Stimulated activated CD4-positive, alpha-beta T cell treated with anti-CD3 and anti-CD28 coated beads, TNF-alpha, amount 100 ng/mL, for 1 hour (primary cell): ENCODE measurements at places on chromosomes 7 and 10.

- DNase-seq = no peak
Measured at GRCh38 chr7:91787931-91788330, 92.6 kb downstream of the MTERF1 start.

DNA sequence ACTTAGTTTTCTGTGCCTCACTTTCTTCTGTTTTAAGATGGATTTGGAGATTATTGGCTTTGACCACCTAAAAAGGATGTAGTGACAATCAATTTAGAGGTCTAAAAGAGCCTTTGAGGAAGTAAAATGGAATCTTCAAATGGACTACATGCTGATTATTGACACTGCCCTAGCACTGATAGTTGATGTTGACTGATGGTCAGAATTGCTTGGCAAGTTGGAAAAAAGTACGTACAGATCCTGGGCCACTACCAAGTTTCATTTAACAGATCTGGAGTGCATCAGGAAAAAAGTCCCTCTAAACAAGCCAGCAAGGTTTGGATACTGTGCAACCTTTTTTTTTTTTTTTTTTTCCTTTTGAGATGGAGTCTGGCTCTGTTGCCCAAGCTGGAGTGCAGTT, 81.1 kb downstream of the TCF7L2 start:
- no peak for DNase-seq

DNA sequence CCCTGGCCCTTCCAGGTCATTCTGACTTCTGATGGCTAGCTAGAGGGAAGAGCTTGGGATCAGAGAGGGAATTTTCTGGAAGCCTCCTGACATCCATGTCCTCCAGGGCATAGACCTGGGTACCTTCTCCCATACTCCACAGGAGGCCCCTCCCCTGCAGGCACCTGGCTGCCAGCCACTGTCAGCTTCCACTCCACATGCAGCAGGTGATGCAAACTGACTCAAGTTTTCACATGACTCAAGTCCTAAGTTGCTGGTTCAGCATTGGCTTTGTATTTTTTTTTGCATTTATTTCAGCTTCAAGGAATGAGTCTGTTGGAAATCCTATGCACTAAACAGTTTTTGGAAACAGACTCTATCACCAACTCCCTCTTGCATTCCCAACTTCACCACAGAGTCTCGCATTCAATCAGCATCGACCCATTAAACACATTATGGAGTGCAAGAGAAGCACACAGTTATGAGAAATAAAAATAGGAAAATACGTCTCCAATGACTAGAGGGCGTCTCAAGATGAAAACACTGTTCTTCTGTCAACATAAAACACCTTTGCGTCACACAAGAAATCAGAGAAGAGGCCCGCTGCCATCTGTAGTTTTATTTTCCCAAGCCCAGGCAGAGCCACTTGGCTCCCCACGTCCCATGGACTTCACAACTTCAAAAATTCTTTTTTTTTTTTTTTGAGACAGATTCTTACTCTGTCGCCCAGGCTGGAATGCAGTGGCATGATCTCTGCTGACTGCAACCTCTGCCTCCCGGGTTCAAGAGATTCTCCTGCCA, 362.6 kb upstream of the MGMT start:
- DNase-seq = no peak

GRCh38 chr10:2263561-2263960, 526.2 kb upstream of the ADARB2 start:
- DNase-seq = no peak

DNA sequence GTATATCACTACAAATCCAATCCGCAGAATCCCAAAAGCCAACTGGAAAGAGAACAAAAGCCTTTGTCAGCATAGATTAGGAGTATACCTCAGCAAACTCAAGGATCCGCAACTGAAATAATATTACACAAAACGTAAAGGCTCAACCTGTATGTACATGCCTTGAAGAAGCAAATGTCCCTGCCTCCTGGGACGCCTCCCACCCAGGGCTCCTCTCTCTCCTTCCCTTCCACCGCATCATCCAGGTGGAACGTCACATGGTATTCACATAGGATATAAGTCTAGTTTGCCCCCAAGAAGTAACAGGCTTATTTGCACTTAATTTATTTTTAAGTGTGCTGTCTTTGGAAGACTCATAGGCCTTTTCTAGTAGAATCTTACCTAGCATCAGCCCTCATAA, 13.4 kb downstream of the SLC26A3 start:
- DNase-seq = no peak

DNA sequence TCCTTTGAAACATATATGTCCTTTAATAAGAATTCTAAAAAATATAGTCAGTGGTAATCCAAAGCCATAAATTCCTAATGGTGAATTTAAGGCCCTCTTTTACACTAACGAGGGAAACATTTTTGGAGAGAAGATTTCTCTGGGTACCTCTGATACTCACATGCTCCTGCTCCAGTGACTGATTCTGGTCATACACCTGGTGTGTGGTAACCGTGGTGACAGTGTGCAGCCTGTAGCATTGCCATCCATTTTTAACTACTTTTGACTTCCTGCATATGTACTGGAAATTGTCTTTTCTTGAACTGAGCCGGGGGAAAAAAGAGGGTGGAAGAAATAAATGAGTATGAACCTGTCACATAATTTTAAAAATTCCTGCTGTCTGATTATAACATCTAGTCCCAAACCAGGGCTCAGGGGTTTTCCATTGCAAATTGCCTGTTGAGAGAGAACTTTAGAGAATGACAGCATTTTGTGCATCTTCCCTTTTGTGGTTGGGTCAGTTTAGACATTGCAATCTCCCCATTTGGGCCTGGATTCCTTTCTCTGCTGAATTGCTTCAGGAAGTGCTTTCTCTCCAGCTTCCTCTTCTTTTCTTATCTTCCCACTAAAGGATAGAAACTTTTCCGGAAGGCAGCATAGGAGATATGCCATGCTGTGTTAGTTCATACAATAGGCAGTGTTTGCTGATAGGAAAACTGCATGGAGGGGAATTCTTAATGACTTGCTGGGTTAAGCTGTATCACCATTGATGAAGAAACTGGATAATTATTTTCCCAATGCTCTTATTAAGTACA, 125.5 kb downstream of the GRM3 start:
- DNase-seq = no peak

- no peak for DNase-seq
Measured at GRCh38 chr7:45872116-45873034, 507 bp downstream of the CCDC201 start.

DNA sequence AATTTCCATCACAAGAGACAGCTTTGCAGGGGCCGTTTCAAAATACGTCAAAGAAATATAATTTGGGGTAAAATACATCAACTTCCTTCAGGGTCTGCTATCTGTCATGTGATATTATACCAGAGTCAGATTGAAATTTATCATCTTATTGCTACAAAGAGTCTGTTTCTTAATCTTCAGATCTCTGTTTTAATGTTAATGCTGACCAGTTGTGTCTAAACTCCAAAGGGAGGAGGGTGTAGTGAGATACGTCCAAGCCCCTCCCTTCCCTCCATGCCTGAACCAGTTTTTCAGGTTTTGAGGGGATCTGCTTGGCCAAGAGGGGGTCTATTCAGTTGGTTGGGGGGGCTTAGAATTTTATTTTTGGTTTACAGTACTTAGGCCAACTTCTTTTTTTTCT, 891.6 kb downstream of the GRM8 start:
- no peak for DNase-seq

DNA sequence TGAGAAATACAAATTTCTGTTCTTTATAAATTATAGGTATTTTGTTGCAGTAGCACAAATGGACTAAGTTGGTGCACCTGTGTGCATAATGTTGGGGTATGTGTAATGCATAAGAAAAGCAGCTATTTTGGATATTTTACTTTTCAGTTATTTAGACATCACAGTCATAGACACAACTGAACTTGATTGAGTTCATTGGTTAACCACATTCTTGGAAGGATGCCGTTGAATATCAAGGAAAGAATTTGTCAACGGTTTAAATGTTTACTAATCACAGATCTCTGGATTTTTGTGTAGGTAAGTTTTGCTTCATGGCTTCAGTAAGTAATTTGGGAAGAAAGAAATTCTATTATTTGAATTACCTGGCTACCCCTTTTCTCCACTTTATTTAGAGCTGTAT, 4.1 kb downstream of the OTUD1 start:
- no peak for DNase-seq

DNA sequence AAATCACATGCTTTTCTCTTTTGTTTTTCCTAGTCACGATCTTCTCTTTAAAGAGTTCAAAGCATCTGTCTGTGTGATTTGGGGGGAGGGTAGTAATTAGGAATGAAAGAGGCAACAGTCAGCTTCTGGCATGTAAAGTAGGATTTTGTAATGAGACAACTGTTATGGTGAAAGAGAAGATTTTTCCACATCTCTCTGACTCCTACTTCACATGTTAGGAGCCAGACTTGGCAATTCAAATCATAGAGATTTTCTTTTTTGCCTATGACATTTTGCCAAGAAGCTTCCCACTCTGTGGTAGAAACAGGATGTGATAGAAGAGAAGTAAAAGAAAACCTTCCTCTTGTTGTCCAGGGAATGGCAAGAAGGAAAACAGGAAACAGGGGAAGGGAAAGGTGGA, 38.3 kb upstream of the KLHL7 start:
- DNase-seq = no peak

DNA sequence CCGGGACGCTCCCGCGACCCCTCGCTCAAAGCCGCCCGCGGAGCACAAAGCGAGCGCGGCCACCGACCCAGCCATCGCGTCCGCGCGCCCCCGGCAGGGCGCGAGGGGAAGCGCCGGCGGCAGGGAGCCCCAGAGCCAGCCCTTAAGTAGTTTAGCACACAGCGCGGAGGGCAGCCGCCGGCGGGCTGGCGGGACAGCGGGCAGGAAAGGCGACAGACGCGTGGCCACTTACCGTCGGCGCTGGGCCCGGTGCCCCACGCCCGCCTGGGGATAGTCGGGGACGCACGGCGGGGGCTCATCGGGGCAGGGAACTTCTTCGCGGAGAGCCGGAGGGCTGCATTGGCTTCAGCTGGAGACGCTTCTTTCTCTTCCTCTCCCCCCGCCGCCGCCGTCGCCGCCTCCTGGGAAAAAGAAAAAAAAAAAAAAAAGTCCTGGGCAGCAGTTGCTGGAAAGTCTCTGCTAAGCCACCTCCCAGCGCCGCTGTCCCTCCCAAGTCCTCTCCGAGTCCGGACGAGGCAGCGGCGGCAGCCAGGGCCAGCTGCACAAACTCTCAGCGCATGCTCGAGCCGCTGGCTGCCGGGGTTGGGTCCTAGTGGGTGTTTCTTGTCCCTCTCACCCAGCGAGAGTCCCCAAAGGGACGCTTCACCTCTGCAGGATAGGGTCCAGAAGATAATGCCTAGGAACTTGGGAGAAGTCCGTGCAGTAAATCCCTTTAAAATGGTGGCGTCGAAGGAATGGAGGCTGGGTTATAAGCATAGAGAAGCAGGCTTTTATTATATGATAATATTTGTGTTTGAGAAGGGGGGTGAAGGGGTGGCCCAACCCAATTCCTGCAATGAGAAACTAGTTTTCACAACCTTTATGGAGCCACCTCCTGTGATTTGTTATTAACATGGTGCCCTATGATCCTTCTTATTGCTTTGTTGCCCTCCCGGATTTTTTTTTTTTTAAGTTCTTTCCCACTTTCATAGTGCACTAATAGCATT, at the start of gene TSPAN12:
Gene TSPAN12 (minus strand): TSS at position 557 of the 986 bp plus-strand sequence. CDS start 1,381 bp downstream, outside the sequence.
- DNase-seq = no peak

- no peak for DNase-seq
Measured at GRCh38 chr7:78434281-78434680, 635.7 kb downstream of the PHTF2 start.

DNA sequence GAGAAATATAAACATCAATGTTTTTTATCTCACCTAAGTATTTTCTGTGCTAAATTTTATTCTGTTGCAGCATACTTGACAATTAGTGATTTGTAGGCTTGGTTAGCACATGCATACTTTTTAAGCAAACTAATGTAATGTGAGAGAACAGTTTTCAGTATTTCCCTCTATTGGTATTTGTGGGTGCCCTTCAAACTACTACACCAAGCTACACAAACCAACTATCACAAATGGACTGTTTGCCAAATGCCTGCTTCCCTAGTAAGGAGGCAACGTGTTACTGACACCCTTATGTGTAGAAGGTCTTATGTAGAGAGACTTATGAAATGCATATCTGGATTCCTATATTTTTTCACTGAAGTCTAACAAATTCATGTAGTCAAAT, 98.4 kb upstream of the FZD1 start:
- no peak for DNase-seq

DNA sequence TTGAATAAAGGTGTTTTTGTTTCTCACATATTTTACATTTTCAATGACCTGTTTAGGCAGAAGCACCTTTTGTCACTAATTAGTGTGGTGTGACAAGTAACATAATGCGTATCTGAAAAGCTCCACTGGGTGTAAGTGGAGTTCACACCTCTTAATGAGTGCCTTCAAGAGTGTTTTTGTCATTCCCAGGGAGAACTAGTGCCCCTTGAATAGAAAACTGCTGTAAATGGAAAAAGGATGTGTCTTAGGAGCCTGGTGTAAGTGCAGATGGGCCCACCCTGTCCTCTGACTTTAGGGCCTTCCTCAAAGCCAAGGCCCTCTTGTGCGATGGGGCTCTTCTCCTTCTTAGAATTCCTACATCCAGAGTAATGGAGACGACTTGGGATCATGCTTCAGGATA, 170.0 kb downstream of the MGMT start:
- DNase-seq = no peak

GRCh38 chr7:45988405-45989057, 67.5 kb upstream of the IGFBP3 start:
- no peak for DNase-seq

- DNase-seq = no peak
Measured at GRCh38 chr7:81036057-81036456, 117.2 kb upstream of the SEMA3C start.

DNA sequence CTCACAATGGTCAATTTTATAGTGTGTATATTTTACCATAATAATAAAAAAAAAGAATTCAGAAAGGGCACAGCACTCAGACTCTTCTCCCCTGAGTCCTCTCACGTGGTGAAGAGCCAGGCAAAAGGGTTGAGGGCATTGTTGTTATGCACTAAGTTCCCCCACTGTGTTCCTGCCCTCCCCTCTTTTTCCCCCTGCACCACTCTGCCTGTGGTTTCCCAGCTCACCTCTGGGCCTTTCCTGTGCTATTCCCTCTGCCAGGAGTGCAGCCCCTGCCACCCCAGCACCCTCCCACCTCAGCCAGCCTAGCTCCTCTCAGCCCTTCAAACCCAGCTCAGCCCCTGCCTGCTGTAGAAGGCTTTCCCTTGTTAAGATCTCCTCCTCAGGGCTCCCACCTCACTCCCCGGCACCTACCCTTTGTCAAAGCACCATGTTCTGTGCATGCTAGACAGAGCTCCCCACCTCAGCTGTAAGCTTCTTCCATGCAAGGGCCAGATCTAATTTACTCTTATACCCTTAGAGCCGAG, 108.5 kb downstream of the KCNMA1 start:
- no peak for DNase-seq

DNA sequence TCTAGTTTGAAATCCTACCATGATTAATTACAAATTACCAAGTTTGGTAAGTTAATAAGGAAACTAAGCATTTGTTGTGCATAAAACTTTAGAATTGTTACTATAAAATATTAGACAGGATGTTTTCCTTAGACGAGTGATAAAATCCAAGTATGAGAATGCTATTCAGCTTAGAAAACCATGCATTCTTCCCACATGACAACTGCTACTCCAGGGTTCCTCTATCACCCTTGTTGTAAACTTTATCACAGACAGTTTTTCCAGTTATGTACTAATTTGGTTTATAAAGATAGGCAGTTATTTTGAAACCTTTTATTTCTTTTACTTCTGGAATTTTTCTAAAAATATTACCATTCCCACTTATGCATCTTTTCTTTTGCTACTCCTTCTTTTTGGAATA, 52.0 kb downstream of the SIRT1 start:
- no peak for DNase-seq
